Activated CD4-positive, alpha-beta T cell treated with anti-CD3 and anti-CD28 coated beads, Interleukin-2, amount 10 ng/mL, durations not matched to agents 7 days and 5 days (primary cell): ENCODE measurements at places on chromosomes 13 and 19.
A peak's percentile ranks its signal among the peaks of the same experiment; 100 is the strongest.

GRCh38 chr13:104251931-104252330, 1185.7 kb upstream of the SLC10A2 start:
- no peak for DNase-seq

- no peak for DNase-seq
Measured at GRCh38 chr13:100234524-100235136, 145.7 kb downstream of the PCCA start.

- no peak for DNase-seq
Measured at GRCh38 chr19:17244618-17245534, 843 bp downstream of the NR2F6 start.

- DNase-seq = no peak
Measured at GRCh38 chr13:49060678-49061387, 85.1 kb downstream of the FNDC3A start.

- DNase-seq = peak; percentile 77
Measured at GRCh38 chr19:8208922-8209461, at the start of gene CERS4. Gene CERS4, plus strand, starts transcription at chr19:8209370. Its CDS starts 41,707 bp downstream, at chr19:8251077.

DNA sequence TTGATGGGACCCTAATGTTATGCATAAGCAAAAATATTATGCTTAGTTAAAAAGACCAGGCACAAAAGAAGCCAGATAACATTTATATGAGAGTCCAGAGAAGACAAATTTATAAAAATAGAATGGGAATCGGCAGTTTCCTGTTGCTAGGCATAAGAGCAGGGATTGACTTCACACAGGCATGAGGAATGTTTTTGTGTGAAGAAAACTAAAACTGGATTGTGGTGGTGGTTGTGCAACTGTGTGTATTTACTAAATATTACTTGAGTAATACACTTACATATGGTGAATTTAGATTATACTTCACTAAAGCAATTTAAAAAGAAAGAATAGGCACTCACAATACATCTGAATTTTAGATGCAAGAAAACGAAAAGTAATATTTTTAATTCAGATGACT, 108.3 kb downstream of the SLITRK1 start:
- no peak for DNase-seq

- DNase-seq = no peak
Measured at GRCh38 chr13:106599875-106600797, 32.2 kb upstream of the ARGLU1 start.

GRCh38 chr13:58181111-58181510, 549.6 kb downstream of the PCDH17 start:
- no peak for DNase-seq

DNA sequence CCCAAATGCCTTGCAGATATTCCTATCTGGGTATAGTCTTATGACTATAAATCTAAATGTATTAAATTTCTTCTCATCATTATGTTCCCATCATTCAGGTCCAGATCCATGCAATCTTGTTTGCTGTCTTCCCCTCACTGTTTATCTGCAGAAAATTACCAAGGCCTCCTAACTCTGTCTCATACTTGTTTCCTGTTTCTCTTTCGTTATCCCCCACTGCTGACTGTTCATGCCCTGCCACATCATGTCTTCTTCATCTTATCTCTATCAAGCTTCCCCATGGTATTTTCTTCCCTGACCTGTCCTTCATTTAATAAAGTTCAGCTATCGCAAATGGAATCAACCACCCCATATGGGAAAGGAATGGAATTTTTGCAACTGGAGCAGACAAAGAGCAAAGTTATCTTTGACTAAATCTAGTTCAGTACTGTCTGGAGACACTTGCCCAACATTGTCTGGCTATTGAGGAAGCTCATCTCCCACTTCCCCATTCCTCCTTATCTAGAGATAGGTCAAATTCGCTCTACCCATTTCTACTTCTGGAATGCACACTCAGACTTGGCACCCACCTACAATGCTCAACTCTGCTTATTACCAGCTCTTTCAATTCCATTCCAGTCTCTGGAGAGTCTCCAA, 1358.1 kb downstream of the EFNB2 start:
- no peak for DNase-seq

GRCh38 chr19:47854459-47854858, 4.6 kb upstream of the TPRX2 start:
- no peak for DNase-seq

- no peak for DNase-seq
Measured at GRCh38 chr13:50123002-50123401, 107.8 kb downstream of the KCNRG start.

DNA sequence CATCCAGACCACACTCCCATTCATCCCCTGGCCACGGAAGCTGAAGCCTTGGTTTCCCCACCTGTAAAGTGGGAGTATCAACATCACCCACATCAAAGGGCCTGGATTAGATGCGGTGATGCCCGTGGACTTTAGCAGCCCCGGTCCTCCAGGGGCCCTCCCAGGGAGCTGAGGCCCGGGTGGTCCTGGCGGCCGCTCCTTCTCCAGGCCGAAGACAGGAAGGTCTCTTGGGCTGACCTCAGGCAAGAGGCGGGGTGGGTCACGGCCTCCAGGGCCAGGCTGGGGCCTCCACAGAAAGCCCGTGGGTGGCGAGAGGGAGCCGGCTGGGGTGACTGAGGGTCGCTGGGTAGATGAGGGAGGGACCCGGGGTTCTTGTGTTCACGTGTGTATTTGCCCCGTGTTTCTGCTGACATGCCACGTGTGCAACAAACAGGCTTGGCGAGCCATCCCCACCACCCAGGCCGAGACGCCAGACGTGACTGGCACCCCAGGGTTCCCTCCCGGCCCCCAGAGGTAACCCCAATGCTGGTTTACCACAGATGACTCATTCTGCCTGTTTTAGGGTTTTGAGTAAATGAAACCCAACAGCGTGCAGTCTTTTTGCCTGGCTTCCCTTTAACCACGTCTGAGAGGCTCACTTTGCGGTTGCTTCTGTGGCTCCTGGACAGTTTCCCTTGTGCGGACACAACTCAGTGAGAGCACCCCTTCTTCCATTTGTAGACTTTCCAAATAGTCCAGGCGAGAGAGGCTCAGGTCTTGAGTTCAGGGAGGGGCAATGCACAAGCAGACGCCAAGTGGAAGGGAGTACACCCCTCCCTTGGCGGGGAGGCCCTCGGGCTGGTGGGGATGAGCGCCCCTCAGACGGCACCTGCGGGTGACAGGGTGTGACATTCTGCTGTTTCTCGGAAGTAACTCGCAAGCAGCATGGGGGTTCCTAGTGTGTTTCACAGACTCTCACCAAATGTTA, 42.9 kb downstream of the C13orf46 start:
- peak; percentile 21 for DNase-seq
